ENCODE measurements at places on chromosomes 7 and 10.
A peak's percentile ranks its signal among the peaks of the same experiment; 100 is the strongest.

DNA sequence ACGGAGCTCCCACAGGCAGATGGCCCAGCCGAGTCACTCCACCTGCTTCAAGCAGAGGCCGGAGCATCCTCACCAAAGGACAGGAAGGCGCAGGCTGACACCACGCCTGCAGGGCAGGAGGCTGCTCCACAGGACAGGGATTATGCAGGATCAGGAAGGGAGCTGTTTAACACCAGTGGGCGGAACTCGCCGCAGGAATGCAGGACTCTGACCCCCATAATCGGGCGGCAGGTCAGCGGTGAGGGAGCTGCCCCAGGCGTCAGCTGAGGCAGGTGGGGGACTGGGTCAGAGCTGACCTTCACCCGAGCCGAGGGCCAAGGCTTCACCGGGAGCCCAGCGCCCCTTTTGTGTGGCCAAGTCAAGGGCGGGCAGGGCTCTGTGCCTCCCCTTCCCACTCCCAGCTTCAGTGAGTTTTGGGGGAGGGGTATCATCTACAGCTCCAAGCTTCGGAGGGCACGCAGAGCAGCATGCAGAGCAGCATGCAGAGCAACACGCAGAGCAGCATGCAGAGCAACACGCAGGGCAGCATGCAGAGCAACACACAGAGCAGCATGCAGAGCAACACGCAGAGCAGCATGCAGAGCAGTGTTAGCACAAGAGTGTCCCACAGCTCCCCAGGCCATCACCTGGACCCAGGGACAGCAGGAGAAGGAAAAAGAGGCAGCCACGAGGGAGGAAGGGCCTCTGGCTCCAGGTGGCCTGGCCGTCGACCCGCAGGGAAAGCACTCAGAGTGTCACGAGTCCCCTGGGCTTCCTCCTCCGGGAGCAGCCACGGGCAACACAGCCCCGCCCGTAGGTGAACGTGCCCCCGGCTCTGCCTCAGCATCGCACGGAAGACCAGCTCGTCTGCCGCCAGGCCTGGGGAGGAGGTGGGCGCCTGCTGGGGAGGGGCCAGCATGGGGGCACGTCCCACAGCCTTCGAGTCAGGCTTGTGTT is 151.7 kb upstream of the PPP2R2D start:
- no peak for DNase-seq

DNA sequence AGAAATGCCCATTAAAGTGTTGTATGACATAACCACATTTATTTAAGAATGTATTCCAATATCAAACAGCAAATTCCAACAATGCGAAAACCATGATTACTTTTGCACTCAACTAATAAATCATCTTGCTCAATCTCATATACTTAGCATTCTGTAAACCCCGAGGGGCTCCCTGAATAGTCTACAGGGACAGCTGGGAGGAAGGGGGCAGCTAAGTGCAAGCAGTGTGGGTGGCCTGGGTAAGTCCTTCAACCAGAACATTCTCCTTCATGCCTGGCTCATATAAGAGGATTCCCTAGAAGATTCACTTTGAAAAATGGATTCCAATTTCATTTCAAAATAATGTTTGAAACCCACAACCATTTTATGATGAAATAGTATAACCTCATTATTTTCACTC is 355.5 kb downstream of the CDC14C start:
- no peak for DNase-seq

GRCh38 chr10:110258542-110258941 is 46.2 kb downstream of the SMNDC1 start:
- no peak for DNase-seq

- DNase-seq, result no peak
Observed at GRCh38 chr7:103856929-103857328, 132.5 kb downstream of the RELN start.

GRCh38 chr10:73244866-73245477 is 2.1 kb downstream of the DNAJC9 start:
- peak; percentile 12 for DNase-seq

DNA sequence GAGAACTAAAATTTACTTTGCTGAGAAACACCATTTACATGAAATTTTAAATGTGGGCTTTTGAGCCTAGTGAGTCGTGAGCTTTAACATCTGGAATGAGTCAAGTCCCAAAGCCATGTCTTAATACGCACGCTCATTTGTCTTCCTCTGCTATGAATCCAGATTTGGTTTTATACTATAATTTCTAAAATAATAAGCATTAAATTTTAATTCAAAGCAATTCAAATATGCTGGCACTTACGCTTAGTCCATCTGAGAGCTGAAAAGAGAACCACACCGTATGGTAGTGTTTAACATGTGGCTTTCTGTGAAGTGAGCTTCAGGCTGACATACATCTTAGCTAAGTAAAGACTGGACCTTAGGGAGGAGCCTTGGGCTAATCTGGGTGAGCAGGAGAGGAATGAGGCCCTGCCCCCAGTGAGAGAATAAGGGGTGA is 52.2 kb downstream of the CUBN start:
- peak; percentile 74 for DNase-seq

DNA sequence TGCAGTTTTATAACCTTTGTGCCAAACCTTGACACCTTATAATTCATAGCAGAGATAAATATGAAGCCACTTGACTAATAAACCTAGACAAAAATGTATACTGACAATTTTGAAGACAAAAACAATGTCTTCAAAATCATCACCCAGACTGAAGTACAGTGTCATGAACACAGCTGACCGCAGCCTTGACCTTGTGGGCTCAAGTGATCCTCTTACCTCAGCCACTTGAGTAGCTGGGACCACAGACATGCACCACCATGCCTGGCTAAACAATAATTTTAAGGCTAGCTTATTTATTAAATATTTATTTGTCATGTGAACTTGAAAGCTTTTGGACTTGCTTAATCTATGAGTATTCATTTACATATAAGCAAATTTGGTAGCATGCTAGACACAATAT is 24.3 kb downstream of the IL6 start:
- DNase-seq, result no peak

GRCh38 chr10:70296406-70296899 is 12.6 kb upstream of the NPFFR1 start:
- DNase-seq, result peak; percentile 98

GRCh38 chr7:141227454-141227853 is 153.6 kb downstream of the TMEM178B start:
- no peak for DNase-seq

- no peak for DNase-seq
Observed at GRCh38 chr10:482051-482501, 207.4 kb downstream of the DIP2C start.

DNA sequence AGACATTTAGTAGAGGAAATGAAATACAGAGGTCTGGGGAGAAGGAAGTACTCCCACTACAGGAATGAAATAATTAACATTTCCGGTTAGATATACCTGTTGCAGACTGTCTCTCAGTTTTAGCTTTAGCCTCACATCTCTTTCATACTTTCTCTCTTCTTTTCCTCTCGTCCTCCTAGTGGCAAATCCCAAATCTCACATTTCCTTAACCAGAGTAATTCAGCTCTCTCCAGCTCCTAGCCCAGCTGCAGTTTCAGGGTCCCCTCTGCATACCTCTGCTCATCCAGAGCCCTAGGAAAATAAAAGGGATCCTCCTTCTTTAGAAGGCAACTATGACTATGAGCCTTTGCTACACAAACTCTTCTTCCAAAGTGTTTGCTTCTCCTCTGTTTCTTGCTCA is 643.2 kb downstream of the PHTF2 start:
- DNase-seq, result no peak

DNA sequence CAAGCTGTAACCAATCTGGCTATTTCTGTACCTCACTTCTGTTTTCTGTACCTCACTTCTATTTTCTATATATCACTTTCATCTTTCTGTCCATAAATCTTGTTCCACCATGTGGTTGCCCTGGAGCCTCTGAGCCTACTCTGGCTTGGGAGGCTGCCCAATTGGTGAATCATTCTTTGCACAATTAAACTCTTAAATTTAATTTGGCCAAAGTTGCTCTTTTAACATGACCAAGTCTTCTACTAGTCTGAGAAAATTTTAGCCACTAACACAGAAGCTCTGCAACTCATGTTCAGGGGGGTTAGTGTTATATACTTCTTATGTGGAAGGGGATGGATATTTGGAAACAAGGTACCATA is 503.5 kb downstream of the KIF20B start:
- no peak for DNase-seq

DNA sequence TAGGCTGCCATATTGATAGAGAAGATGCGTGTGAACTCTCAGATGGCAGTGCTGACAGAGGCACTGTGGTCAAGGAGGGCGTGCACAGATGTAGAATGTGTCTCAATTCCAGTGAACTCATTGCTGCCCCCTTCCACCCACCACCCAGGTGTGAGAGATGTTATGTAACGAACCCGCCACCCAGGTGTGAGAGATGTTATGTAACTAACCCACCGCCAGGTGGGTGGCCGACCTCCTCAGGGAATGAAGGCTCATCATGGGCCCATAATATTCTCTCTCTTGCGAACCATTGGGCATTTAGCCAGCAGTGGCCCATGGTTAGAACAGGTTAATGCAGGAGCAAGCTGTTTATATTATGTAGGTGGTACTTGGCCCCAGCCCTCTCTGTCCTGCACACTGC is 140.4 kb upstream of the MTPN start:
- DNase-seq, result no peak

- DNase-seq, result no peak
Observed at GRCh38 chr10:118981946-118982345, 47.6 kb upstream of the NANOS1 start.

GRCh38 chr7:159064121-159064815 is 80.4 kb downstream of the VIPR2 start:
- no peak for DNase-seq

DNA sequence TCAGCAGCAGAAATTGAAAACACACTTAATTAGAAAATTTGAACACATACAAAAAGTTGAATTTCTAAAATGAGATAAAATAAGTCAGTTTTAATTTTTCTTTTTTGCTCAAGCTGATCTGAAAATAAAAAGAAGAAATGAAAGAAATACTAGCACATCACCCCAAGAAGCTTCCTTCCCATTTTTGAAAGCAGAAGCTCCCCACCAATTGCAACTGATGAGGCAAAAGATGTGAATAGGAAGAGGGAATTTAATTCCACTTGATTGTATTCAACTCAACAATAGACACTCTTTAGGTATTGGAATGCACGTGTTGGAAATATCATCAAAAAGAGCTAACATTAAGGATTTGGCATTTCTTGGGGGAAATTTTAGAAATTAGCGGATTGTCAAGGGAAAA is 175.8 kb downstream of the TRIL start:
- no peak for DNase-seq

DNA sequence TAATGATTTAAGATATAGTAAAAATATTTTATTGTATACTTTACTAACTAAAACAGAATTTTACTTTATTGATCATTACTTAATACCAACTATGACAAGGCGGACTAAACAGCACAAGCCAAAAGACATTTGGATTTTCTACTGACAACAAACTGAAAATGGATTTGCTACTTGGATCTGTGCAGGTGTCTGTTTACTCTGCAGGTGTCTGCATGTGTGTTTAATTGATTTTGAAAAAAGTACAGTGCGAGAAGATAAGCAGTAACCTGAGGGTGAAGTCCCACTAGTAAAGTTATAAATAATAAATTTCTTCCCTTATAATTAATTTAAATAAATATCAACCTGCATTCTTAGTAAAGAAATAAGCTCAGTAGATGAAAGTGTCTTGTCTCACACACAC is 696.8 kb upstream of the MBL2 start:
- no peak for DNase-seq

- DNase-seq, result peak; percentile 95
Observed at GRCh38 chr10:43648398-43649184, at the start of gene ZNF32. Gene ZNF32, minus strand, starts transcription at chr10:43648881. Its CDS starts 2,748 bp downstream, at chr10:43646133.

- no peak for DNase-seq
Observed at GRCh38 chr10:17427666-17428350, 26.6 kb downstream of the ST8SIA6 start.

- DNase-seq, result no peak
Observed at GRCh38 chr10:42958142-42958868, 118.6 kb upstream of the RET start.

GRCh38 chr10:92003258-92003657 is 79.7 kb downstream of the BTAF1 start:
- DNase-seq, result no peak

DNA sequence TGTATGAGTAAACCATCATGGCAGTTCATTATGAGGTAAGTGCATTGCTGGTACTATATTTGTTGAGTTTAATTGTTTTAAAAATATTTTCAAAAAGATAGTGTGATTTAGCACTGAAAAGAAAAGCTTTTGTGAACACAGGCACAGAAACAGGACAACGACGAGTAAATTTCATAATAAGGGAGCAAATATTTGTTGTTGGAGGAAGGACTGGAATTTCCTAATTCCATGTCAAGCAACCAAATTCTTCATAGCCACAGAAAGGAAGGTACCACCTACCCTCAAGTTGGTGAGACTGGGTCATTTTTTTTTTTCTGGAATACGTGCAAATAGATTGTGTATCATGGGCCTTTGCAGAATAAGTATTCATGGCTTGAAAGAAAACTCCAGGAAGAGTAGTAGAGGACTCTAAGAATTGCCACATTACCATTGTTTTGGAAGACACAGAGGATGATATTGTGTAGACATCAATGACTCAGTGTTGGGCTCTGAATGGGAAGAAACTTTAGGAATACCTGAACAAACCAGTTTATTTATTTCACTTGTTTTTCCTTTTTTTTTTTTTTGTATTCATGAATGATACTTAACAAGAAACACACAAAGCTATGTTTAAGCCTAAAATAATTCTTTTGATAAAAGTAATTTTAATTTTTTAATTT is 7.8 kb downstream of the UBE2D4 start:
- DNase-seq, result no peak

- no peak for DNase-seq
Observed at GRCh38 chr7:135233570-135233969, at the start of gene STRA8. Gene STRA8, plus strand, starts transcription at chr7:135233838. Its CDS starts 6,687 bp downstream, at chr7:135240525.

- no peak for DNase-seq
Observed at GRCh38 chr7:106063692-106064091, 48.4 kb downstream of the SYPL1 start.

DNA sequence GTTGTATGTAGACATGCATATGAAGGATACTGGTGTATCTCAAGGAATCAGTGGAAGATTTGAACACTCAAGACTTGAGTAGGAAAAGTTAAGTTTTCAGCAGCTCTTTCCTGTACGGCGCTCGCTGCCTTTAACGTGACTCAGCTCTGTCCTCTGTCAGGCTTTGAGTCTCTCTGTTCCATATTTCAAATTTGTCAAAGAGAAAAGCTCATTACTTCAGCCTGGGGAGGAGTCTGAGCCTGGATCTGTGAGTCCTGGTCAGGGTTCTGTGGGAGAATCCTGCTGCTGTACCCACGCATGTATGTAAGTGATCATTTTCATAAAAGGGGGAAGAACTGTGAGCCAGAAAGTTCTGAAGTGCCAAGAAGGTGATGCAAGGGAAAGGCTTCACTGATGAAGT is 13.8 kb upstream of the MPP7 start:
- DNase-seq, result peak; percentile 61

GRCh38 chr10:96609510-96609909 is 22.7 kb upstream of the TM9SF3 start:
- DNase-seq, result no peak

DNA sequence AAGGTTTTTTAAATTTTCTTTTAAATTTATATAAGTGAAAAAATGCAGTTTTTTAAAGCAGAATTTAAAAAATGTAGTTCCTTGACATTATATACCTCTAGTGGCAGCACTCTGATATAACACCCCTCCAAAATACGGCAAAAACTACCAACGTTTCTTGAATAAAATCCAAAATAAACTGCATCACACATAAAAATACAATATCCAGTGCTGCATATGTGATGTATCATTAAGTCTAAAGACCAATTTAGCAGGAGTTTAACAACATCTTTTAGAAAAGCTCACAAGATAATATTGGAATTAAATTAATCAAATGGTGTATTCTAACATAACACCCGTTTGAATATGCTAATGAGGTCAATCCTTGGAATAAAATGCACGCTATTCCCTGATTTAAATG is 1.4 kb downstream of the TCERG1L start:
- peak; percentile 25 for DNase-seq

- DNase-seq, result no peak
Observed at GRCh38 chr10:82621680-82622079, 746.7 kb downstream of the NRG3 start.
